CD4-positive, alpha-beta T cell treated with Interleukin-12 subunit alpha and Interleukin-12 subunit beta, for 1 hour (primary cell): ENCODE measurements at places on chromosomes 7 and 10.

DNA sequence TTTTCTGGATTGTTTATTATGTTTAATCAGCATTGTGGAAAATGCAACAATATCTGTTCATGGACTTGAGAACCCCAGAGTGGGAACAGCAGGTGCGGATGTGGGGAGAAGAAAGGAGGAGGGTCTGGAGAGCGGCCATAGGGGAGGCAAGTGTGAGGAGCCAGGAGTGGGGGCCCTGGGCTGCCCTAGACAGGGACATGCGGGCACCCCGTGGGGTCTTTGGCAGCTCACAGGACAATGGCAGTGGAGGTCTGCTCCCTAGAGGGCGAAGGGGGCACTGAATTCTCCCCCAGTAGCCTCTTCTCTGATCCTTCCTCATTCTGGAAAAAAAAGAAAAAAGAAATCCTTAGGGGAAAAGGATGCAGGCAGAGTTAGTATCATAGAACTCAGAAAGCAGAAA, 8.9 kb downstream of the TMEM176B start:
- DNase-seq: no peak

- no peak for DNase-seq
Observed at GRCh38 chr7:43700646-43701499, 28.4 kb downstream of the COA1 start.

GRCh38 chr7:103967401-103967800, 22.1 kb downstream of the RELN start:
- no peak for DNase-seq

- DNase-seq: no peak
Observed at GRCh38 chr7:50214126-50214670, 90.3 kb upstream of the IKZF1 start.

GRCh38 chr10:70324951-70325781, 41.4 kb upstream of the NPFFR1 start:
- no peak for DNase-seq

GRCh38 chr7:68697796-68698280, 900.4 kb upstream of the AUTS2 start:
- no peak for DNase-seq

DNA sequence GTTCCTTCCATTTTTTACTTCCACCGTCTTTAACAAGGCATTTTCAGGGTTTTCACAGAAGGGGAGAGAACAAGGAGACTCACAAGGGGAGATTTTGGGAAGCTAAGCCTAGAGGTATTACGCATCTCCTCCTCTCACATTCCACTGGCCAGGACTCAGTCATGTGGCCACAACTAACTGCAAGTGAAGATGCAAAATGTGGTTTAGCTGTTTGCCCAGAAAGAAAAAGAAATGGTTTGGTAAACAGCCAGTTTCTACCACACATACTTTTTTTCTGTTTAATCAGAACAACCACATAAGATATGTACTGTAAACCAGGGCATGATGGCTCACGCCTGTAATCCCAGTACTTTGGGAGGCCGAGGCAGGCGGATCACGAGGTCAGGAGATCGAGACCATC, 21.4 kb upstream of the HELLS start:
- DNase-seq: no peak

DNA sequence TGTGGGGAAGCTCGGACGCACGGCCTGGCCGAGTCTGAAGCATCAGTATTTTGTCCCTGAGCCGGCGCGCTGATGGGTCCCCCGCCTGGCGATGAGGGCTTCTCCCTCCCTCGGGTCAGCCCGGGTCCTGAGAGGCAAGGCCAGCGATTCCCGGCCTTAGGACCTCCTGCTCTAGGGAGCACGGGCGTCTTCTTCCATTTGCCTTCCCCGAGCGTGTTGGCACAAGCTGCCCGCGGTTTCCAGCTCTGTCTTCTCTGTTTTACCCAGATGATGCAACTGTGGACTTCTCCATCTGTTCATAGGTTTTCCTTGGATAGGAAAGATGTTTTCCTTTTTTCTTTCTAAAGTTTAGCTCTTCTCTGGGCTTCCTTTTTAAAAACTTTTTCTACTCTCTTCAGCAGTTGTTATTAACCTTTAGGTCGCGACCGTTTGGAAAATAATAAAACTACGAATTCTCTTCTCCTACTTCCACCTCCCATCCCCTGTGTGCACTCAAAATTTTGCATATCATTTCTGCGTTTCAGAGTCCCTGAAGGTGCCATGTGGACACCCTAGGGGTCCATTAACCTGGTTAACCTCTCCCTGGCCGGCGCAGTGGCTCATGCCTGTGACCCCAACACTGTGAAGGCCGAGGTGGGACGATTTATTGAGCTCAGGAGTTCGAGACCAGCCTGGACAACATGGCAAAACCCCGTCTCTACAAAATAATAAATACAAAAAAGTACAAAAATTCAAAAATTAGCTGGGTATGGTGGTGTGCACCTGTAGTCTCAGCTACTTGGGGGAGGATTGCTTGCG, 1.4 kb upstream of the SLC25A28 start:
- DNase-seq: no peak

GRCh38 chr10:26780793-26781601, 79.8 kb downstream of the ABI1 start:
- no peak for DNase-seq

- no peak for DNase-seq
Observed at GRCh38 chr10:86635402-86635801, 18.9 kb upstream of the OPN4 start.

DNA sequence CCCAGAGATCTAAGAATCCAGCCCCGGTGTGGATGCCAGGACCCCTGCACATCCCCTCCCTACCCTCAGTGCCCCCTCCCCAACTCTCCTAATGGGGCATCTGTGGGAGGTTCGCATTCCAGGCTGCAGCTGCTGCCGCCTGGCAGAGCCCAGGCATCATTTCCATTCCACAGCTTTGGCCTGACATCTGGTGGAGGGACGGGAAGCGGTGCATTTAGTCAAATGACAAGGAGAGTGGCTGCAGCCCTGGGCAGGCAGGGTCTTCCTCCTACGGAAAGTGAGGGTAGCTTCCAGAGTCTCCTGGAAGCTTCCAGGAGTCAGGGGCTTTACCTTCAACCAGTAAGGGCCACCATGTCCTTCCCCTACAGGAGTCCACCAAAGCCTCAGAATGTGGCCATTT, 30.8 kb downstream of the PRLHR start:
- no peak for DNase-seq

- no peak for DNase-seq
Observed at GRCh38 chr10:88515235-88515634, 67.9 kb downstream of the RNLS start.

DNA sequence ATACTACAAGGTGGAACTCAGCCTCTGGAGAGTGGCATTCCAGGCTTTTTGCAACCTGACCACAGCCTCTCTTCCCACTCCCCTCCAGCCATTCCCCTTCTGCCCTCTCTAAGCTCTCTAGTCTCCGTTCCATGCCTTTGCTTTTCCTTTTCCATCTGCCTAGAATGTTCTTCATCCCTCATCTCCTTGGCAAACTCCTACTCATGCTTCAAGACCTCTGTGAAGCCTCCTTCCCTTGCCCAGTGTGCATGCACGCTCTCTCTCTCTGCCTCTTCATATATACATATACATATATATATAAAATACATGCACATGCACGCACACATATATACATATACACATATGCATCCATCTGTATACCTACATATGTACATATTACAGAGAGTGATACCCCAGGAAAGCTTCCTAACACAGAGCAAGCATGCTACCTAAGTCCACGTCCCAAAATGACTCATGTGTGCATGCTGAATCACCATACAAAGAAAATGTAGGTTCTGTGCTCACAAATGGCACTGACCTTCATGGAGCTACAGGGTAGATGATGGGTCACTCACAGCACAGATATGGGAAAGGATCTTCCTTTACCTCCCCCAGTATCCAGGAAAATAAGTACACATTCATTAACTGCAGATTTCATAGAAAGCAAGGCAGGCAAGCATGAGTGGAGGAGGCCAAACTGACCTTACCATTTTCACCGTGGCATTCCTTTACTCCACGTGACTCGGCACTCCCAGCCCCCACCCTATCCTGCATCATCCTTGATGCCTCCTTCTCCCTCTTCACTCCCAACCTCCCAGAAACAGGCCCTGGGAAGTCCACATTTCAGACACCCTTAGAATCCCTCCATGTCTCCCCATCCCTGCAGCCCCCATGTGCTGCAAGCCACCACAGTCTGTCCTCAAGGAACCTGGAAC, 238.4 kb upstream of the ZMIZ1 start:
- DNase-seq: no peak

- DNase-seq: no peak
Observed at GRCh38 chr10:12382157-12382548, 32.8 kb downstream of the CAMK1D start.

DNA sequence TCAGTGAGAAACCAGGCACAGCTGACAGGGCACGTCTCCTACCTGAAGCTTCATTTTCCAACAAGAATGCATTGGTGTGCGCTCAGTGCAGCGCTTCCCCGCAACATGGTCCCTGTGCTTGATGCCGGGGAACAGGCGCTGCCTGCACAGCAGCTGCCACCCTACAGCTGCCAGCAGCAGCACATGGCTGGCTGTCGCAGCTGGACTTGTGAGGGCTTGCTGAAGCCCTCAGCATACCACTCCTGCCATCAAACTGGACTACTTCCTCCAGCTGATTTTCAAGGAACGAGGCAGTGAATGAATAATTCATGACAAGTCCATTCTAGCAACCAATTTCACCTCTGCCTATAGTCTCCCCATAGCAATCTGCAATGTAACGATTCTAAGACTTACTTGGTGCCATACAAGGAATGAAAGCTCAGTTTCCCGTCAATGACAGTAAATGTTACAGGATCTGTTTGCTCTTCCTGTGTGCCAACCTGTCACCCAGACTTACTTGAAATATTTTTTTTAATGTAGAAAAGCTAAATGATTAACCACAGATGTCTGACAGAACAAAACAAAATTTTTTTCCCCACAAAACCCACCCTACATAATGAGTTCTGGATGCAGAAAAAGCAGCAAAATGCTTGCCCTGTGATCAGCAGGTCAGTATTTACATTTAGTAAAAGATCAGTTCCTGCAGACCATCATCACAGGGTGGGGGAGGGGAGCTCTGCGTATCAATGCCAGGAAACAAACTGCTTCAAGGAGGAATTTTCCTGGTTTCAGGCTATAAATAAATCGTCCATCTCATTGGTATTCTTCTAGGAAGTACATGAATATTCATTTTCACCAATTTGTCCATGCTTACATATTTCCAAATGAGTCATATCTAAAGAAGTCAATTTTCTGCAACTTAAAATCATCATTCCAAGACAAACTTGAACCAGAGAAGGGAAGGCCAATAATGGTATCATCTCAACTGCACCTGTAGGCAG, 140.6 kb downstream of the ALOX5 start:
- no peak for DNase-seq

GRCh38 chr10:85641479-85642009, 725.1 kb downstream of the GRID1 start:
- DNase-seq: no peak

DNA sequence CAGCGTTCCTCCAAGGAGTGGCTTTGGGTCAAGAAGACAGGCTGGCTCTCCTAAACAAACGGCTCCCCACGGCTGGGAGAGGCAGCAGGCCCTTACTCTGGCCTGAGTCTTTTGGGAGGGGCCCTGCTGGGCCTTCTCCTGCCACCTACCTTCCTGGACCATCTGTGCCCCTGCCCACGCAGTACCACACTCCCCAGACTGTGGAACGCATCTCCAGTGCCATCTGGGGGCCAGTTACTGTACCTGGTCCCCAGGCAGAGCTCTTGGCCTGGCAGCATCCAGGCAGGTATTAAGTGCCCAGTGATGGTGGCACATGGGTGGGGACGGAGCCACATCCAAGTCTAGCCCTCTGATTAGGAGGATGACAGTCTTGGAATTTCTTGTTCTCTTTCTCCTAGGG, 14.4 kb downstream of the ALKBH4 start:
- peak; percentile 65 for DNase-seq

DNA sequence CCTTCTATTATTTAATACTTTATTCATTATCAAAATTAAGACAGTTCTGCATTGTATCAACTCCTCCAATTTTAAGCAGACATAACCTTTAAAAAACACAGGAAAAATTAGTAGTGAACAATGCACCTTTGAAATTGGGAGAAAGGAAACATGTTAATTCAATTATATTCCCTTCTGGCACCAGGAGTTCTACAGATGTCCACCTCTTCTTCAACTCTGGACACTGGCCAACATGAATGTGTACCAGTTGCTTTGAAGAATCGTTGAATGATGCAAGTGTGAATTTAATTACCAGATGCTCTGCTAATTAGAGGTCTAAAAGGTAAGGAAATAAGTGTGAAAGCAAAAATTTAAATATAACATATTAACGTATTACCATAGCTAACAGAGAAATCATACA, 206.7 kb upstream of the IGFBP3 start:
- DNase-seq: no peak

GRCh38 chr7:14457568-14458453, 444.7 kb downstream of the DGKB start:
- DNase-seq: peak; percentile 54

- DNase-seq: no peak
Observed at GRCh38 chr7:11934796-11935195, 102.8 kb upstream of the THSD7A start.

DNA sequence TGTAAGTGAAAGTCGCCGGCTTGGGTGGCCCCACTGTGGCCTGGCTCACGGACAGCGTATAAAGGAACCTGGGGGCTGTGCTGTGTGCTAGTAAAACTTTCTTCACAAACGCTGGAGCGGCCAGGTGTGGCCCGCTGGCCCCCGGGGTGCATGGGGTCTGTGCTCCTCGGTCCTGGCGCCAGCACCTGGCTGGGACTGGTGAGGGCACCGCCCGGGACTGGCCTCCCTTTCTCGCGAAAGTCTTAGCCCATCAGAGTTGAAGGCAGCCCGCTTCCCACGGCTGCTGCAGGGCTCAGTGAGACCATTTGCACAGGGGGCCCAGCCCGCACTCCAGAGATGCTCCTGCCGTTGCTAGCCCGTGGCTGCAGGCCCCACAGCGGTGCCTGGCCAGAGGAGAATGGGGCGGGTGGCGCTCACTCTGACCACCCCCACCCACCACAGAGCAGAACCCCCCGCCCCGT, 5.8 kb downstream of the PWWP2B start:
- no peak for DNase-seq

DNA sequence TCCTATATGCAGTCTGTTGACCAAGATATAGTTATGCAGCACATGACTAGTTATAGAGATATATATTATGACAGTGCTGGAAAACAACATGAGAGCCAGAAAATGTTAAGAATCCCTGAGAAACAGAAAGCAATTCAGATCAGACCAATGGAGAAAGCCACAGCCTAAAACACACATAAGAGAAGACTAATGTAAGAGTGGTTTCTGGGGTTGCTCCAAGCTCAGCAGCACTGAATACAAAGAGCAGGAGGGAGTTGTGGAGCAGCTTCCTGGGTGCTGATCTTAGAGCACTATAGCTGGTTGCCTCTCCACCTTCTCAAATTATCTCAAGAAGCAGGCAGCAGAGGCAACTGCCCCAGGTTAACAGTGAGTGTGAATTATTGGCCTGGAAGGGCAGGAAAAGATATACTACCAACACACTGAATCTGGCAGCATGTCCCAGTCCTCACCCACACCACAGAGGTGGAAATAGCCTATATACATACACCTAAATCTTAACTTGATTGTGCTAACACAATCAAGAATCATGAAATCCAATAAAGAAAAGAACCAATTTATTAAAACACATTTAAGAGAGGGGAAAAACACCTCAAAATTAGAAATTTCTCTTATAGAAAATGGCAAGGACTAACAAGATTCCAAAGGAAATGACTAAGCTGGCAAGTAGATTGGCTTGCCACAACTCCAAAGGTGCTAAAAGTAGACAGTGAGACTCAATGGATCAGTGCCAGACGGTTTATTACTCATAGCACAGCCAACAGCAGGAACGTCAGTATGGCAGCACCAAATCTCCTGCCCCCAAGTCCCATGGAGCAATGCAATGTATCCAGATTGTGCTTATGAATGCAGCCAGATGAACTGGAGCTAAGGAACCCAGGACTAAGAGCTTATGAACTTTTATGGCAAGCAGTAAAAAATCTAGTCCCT, 5.1 kb downstream of the PTTG1IP2 start:
- DNase-seq: no peak
